CD4-positive, alpha-beta T cell treated with Interferon alpha-2 for 1 hour (primary cell): ENCODE measurements at places on chromosomes 11 and 22.

DNA sequence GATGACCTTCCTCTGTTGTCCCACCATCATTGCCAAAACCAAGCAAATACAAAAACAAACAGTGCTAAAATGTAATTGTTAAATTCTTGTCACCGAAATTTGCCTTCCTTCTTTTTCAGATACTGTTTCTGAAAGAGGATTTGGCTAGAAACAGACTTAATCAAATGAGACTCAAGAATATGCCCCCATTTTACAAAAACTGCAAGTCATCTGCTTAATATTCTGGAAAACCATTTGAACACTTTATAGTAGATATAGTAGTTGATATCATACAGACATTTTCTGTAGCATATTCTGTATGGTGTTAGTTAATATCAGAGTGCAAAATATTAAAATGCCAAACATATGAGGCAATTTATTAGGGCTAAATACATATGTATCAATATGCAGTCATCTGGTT lies 3.5 kb downstream of the OR5M1 start:
- no peak for DNase-seq

DNA sequence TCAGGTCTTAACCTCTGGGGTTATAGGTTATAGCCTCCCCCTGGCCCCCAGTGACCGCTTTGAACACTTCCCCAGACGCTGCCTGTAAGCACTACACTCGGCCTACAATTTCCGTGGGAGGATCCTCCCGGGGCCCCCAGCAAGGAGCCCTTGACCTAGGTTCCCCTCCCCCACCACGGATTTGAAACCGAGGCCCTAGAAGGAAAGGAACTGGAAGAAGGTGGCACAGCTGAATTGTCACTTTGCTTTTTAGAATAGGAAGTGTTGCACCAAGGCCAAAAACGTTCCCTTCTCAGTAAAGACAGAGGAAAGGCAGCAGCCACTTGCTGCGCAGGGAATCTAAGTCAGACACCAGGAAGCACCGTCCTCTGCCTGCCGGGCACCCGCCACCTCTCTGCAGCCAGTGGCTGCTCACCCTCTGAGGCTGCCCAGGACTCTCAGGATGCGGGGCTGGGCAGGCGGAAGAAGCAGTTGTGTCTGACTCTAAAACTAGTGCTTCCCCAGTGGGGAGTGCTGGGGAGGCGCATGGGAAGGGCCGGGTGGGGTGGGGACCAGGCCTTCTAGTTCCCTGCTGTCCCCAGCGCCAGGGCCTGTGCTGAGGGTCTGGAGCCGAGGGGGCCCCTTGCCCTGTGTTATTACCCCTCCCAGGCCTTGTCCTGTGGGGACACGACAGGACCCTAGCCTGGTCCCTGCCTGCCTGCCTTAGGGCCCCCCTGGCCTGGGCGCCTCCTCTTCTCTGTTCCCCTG lies 7.9 kb upstream of the FLRT1 start:
- no peak for DNase-seq

- no peak for DNase-seq
Observed at GRCh38 chr22:37018086-37018814, 997 bp downstream of the TST start.

DNA sequence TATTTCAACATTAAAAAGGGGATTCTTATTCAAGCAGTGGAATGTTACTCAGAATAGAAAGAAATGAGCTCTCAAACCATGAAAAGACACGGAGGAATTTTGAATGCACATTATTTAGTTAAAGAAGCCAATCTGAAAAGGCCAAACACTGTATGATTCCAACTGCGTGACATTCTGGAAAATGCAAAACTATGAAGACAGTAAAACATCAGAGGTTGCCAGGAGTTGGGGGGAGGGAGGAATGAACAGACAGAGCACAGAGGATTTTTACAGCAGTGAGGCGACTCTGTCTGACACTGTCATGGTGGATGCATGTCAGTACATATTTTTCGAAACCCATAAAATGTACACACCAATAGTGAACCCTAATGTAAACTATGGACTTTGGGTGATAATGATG lies 22.9 kb upstream of the THY1 start:
- DNase-seq, result no peak

DNA sequence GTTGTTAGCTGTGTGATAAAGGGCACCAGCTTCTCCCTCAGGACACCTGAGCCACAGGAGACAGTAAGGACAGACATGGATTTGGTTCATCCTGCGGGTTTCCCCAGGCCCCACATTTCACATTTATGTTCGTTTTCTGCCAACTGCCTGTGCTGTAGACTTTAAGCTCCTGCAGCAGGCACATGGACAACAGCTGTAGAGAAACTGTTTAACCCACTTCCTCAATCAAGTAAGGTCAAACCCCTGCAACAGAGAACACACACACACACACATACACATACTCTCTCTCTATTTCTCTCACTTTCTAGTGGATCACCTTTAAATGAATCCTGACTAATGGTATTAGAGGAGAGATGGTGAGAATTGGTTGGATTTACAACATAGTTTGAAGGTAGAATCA lies 90.7 kb downstream of the C11orf87 start:
- no peak for DNase-seq

DNA sequence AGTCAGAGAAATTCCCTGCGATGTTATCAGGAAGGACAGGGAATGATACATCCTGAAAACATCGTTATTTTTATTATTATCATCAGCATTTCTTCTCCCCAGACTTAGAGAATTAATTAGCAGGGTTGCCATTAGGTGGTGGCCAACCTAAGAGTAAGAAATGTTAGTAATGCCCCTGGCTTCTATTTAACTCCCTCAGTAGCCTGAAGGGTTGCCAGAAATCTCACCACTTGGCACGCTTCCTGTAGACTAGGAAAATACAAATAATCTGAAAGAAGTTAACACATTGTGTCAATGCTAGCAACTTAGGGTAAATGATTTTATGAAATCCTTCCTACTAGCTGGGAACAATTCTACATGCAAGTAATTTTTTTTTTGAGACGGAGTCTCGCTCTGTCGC lies 45.5 kb downstream of the ENDOD1 start:
- DNase-seq, result no peak

DNA sequence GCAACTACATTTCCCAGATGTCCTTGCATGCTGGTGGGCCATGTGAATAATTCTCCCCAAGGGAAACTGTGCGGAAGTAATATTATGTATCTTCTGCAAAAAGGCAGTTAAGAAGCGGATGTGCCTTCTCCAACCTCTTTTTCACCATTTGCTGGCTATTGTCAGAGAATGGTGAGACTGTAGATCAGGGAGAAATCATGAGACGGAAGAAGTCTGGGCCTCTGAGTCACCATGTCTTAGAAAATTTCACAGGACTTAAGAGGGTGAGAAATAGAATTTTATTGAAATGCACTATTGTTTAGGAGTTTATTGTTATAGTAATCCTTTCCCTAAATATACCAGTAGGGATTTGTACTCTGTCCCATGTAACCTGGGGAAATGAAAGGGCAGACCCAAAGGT lies 298.7 kb upstream of the ZC3H12C start:
- no peak for DNase-seq

- DNase-seq, result no peak
Observed at GRCh38 chr11:62383822-62384221, 35.0 kb upstream of the SCGB1A1 start.

GRCh38 chr22:38740754-38741153 lies 15.0 kb downstream of the SUN2 start:
- DNase-seq, result no peak

DNA sequence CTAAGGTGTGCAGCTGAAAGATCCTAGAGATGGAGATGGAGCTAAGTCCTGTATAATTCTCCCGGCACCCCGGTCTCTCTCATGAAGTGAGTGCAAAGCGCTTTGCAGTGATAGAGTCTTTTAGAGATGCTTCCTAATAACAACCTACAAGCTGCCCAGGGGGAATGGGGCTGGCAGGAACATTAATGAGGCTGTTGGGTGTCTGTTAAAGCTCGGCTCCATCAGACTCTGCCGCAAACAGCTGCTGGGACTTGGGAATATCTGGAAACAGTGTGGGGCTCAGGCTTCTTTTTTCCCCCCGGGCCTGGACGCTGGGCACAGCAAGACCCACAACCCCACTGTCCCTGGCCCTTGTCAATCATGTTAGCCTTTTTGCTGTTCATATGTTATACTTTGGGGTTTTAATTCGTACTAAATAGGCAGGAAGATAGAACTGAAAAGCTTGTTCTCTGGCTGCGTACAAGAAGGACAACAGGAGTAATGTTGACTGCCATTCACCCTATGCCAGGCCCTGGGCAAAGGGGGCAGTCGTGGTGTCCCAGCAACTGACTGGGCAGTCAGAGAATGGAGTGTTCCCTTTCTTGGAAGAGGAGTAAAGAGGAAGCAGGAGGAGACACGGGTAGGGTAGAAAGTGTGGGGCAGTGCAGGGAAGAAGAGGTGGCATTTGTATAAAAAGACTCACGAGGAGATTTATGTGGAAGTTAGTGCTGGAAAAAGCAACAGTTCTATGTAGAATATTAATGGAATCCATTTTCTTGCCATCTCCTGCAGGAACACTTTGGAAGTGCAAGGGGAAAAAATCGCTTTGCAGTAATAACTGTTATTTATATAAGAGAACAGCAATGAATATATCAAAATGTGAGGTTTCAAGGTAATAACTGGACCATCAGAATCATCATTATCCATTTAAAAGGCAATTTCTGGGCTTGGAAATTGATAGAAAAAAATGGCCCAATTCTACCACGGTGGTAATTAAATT lies 232.8 kb downstream of the GRIK4 start:
- DNase-seq, result no peak

DNA sequence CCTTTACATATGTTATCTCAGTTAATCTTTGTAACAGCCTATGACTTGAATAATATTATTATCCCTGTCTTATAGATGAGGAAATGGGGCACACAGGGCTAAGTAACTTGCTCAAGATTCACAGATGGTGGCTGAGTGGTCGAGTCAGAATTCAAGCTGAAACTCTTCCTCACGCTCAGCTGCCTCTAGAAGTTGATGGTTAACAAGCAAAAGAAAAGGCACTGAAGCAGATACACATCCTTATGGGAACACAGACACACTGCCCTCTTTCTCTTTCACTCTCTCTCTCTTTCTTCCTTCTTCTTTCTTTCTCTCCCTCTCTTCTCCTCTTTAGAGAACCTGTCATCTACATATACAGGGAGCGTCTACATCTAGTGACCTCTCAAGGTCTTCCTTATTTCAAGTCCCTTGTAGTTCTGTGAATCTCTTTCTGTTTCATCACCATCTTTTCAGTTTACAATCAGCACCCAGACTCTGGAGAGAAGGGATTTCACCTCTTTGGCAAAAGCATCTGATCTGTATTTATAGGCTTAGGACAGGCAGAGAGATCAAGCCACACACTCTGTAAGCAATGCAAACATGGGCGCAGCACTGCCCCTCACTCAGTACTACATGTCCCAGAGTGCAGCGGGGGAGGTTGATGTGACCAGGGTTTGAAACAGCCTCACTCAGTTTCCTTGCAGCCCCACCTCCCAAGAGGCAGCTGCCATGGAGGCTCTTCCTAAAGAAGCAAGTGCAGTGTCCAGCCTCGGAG lies 75.7 kb downstream of the GRAMD1B start:
- DNase-seq, result no peak

GRCh38 chr22:41648432-41648831 lies 27.3 kb downstream of the XRCC6 start:
- DNase-seq, result no peak

DNA sequence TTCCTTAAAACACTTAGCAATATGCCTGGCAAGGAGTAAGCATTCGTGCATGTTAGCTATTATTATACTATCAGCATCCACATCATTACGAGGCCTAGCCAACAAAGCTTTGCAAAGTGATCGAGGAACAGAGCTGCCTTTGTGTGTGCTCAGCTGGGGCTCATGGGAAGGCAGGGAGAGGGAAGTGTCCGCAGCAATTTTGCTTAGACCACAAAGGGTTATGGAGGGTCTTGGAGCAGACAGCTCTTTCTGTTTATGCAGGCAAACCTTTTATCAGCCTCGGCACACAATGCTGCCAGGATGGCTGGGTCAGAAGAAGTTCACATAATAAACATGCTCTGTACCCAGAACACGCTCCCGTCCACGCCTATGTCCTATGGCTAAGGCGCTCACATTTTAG lies 10.9 kb upstream of the DKK3 start:
- DNase-seq, result no peak

DNA sequence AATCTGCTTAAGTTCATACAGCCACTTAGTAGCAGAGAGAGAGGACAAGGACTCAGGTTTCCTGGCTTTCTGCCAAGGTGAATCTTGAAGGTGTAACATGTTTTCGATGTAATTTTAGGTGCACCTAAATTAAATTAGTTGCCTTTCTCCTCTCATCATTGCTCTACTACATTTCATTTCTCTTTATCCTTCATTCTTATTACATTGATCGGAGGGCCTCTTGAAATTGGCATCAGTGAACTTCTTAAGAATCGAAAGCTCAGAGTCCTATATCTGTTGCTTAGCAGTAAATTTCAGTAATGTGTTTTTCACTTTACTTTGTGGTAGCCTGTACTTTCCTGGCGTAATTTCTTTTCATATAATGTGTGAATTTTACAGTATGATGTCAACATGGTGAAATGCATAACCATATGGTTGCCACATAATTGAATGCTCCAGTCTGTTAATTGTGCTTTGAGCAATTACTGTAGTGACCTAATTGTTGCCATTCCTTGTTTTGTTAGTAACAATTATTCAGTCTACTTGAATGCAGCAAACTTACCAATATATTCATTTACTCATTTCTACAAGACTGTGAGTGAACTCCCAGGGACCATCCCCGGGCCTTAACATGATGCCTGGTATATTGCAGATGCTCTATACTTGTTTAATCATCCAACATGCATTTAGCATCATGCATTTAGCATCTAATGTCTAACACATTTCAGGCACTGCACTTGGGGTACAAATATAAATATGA lies 138.1 kb downstream of the MAML2 start:
- peak; percentile 68 for DNase-seq

DNA sequence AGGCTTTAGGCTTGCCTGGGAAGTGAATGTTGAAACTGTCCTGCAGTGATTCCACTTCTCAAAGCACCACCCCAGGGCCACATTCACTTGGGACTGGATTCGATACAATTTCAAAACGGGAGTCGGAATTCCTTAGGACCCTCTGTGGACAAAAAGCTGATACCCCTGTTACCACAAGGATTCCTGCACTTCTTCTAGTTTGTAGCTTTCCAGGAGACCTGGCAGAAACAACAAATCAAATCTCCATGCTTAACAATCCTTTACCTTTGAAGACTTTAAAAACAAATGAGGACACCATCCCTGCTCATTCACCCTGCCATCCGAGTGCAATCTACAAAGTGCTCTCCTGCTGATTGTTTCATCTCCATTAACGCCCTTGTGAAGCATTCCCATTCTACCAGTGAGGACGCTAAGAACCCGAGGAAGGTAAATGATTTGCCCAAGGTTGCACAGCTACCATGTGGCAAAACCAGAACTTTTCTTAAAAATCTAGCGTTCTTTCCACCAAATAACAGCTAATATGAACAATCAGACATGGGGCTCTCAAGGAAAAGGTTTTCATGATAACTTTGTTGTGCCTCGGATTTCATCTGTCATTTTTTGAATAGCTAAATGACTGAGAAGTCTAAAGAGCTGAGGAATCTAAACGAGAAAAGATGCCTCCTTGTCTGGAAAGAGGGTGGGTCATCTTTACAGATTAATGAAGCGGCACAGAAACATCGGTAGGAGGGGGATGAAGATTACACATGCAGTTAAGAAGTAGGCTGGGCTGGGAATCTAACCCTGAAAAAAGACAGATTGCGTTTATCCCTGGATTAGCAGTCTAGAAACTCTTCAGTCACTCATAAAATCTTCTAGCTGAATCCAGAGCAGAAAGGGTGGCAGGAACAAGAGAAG lies 720 bp upstream of the MPZL2 start:
- DNase-seq, result no peak
